Cardiac muscle cell (in vitro differentiated cells and primary cell): ENCODE measurements at places on chromosomes 13 and 19. TPM values are rescaled to one million over a fixed set of nuclear protein-coding genes. Genes with fewer than 3 reads are reported as not detected.

- no peak overlapping the region for H3K4me3 ChIP-seq
- no peak for DNase-seq
- no peak overlapping the region for H3K27ac ChIP-seq
- H3K36me3 ChIP-seq: no peaks in the 10 kb centered on the region
These were observed 435.1 kb downstream of the EFNB2 start for GRCh38 chr13:106100171-106100919.

DNA sequence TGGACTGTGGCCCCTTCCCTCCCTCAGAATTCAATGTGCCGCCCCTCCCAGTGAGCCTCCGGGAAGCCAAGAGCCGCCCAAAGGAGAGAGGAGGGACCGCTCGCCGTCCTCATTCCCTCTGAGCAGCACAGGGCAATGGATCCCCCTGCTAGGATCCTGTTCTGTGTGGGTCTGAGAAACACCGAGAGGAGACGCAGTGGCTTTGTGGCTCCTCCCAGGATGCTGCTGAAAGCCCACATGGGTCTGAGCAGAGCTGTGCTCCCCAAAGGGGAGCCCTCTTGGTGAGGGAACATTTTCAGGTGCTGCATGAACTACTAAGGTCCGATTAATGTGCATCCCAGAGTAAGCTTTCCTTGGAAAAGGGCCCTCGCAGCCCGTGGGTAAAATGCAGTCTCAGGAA is 30.4 kb downstream of the DHRS12 start:
- no peak overlapping the region for H3K27ac ChIP-seq
- no peaks in the 10 kb centered on the region for H3K36me3 ChIP-seq
- H3K4me1 ChIP-seq: peaks cover 13% of the 10 kb centered on the region
- no peaks in the 10 kb centered on the region for H3K27me3 ChIP-seq
- DNase-seq: no peak
- no peak overlapping the region for H3K4me3 ChIP-seq

- H3K27me3 ChIP-seq: no peaks in the 10 kb centered on the region
- no peaks in the 10 kb centered on the region for H3K36me3 ChIP-seq
- DNase-seq: no peak
- H3K4me1 ChIP-seq: no peaks in the 10 kb centered on the region
- no peak overlapping the region for H3K27ac ChIP-seq
- H3K4me3 ChIP-seq: no peak overlapping the region
These were observed 10.4 kb downstream of the FCER2 start for GRCh38 chr19:7691497-7691896.

- no peak overlapping the region for H3K4me3 ChIP-seq
- H3K27me3 ChIP-seq: peaks cover 1% of the 10 kb centered on the region
- no peak for DNase-seq
- no peak overlapping the region for H3K27ac ChIP-seq
- no peaks in the 10 kb centered on the region for H3K4me1 ChIP-seq
These were observed 17.8 kb downstream of the PLPP2 start for GRCh38 chr19:273393-273792.

DNA sequence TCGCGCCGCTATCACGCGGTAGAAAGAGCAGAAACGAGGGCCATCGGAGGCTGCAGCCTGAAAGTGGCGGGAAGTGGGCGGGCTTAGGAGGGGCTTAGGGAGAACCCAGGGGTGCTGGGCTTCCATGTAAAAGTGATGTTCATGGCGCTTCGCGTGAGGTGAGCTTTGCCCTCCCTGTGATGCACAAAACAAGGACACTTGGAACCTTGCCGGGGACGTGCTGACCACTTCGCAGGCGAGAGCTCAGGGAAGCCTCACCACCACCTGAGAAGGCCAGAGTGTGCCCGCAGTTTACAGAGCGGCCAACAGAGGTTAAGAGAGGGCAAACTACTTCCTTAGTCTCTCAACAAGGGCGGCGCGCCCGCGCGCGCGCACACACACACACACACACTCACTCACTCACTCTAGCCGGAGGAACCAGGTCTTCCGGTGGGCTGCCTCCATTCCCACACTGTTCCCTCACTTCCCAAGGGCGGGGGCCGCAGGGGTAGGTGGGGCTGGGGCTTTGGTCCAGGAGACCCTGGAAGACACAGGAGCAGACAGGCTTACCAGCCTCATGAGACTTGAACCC is 651 bp downstream of the GAPDHS start:
- no peaks in the 10 kb centered on the region for H3K27me3 ChIP-seq
- no peak overlapping the region for H3K4me3 ChIP-seq

DNA sequence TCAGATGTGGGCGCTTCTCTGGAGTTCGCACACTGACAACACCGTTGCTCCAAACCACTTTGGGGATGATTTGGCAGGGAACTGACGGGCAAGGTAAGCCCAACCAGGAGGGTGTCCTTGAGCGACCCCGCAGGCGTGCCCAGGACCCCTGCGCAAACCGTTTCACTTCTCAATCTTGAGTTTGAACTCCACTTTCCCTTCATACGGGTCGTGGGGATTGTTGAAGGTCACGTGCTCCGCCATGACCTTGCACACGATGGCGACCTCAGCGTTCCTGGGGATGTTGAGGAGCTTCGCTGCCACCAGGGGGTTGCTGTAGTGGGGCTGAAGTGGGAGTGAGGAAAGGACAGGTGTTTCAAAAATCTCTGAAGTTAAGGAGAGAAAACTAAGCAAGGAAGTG is 8.8 kb downstream of the ATP4B start:
- H3K4me3 ChIP-seq: no peak overlapping the region
- no peaks in the 10 kb centered on the region for H3K36me3 ChIP-seq
- no peak overlapping the region for H3K27ac ChIP-seq
- H3K4me1 ChIP-seq: no peaks in the 10 kb centered on the region
- no peaks in the 10 kb centered on the region for H3K27me3 ChIP-seq
- DNase-seq: no peak

DNA sequence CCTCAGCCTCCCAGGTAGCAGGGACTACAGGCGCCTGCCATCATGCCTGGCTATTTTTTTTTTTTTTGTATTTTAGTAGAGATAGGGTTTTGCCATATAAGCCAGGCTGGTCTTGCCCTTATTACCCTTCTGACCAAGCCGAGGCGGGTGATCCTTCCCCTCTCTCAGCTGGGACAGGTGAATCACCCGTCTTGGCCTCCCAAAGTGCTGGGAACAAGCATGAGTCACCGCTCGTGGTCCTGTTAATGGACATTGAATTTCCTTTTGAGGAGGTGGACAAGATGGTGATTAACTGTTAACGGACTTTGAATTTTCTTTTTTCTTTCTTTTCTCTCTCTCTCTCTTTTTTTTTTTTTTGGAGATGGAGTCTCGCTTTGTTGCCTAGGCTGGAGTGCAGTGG is 10.6 kb downstream of the CD70 start:
- H3K4me3 ChIP-seq: no peak overlapping the region
- H3K27me3 ChIP-seq: peaks cover 2% of the 10 kb centered on the region
- H3K36me3 ChIP-seq: no peaks in the 10 kb centered on the region

DNA sequence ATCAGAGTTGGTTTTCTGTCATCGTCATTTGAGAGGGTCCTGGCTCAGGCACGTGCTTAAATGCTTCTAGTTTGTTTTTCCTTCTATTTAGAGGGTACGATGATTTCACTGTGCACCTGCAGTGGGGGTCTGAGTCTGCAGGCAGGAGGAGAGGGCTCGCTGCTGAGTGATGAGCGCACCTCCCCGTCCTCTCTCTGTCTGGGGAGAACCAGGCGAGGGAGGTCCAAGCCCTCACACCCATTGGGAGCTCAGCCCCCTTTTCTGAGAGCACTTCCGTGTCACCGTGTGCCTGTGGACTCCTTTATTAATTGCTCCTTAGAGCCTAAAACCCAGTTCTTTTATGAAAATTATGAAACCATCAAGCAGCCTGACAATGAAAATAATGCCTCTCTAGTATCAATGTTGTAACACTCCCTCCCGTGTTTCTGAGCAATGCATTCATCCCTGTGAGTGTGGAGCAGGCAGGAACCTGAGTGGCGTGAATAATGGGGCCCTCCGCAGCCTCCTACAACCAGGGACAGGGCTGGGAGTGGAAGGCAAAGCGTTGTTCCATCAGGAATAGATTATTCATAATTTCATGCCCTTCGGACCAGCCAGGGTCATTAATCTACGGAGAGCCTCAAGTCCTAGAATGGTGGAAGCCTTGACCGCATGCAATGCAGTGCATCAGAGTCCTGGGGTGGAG is 191.6 kb downstream of the UQCRFS1 start:
- no peaks in the 10 kb centered on the region for H3K4me1 ChIP-seq
- H3K27me3 ChIP-seq: peaks cover 7% of the 10 kb centered on the region
- no peak for DNase-seq
- H3K27ac ChIP-seq: no peak overlapping the region

GRCh38 chr19:14072535-14073260 is at the start of gene MISP3:
MISP3 (plus strand) TSS chr19:14072786; CDS start chr19:14073310, 524 bp downstream.
- no peaks in the 10 kb centered on the region for H3K36me3 ChIP-seq
- peaks cover 14% of the 10 kb centered on the region for H3K27me3 ChIP-seq
- peak within 1 kb of the TSS; percentile 89 for H3K4me3 ChIP-seq
- peaks cover 15% of the 10 kb centered on the region for H3K4me1 ChIP-seq
- H3K27ac ChIP-seq: peak within 1 kb of the TSS; percentile 40

GRCh38 chr19:3269916-3270671 is 45.6 kb downstream of the CELF5 start:
- DNase-seq: no peak
- H3K36me3 ChIP-seq: no peaks in the 10 kb centered on the region
- H3K27ac ChIP-seq: no peak overlapping the region
- no peak overlapping the region for H3K4me3 ChIP-seq

- H3K4me1 ChIP-seq: no peaks in the 10 kb centered on the region
- no peaks in the 10 kb centered on the region for H3K27me3 ChIP-seq
- H3K36me3 ChIP-seq: no peaks in the 10 kb centered on the region
- H3K27ac ChIP-seq: no peak overlapping the region
These were observed 53.4 kb downstream of the ABCC4 start for GRCh38 chr13:95247852-95248251.

- H3K4me3 ChIP-seq: no peak overlapping the region
- no peaks in the 10 kb centered on the region for H3K4me1 ChIP-seq
- no peak for DNase-seq
- H3K36me3 ChIP-seq: no peaks in the 10 kb centered on the region
- H3K27me3 ChIP-seq: no peaks in the 10 kb centered on the region
- H3K27ac ChIP-seq: no peak overlapping the region
These were observed 79.8 kb upstream of the SLITRK6 start for GRCh38 chr13:85879014-85879413.

Gene ZNF506
- total RNA-seq: 49.9 and 55.0 TPM in 2 replicates

Gene ZNF177
- 2.9 and 3.9 TPM in 2 replicates for total RNA-seq

Gene NRTN
- 28.2 and 36.1 TPM in 2 replicates for total RNA-seq

Gene ZGLP1
- 4.1 and 9.3 TPM in 2 replicates for total RNA-seq
